ENCODE measurements at places on chromosomes 6 and 20. TPM values are rescaled to one million over a fixed set of nuclear protein-coding genes. Genes with fewer than 3 reads are reported as not detected.

Gene RBCK1
- 488 TPM for total RNA-seq

Gene SRSF12
- total RNA-seq = 1.1 TPM

Gene PARD6B
- 5.8 TPM for total RNA-seq

DNA sequence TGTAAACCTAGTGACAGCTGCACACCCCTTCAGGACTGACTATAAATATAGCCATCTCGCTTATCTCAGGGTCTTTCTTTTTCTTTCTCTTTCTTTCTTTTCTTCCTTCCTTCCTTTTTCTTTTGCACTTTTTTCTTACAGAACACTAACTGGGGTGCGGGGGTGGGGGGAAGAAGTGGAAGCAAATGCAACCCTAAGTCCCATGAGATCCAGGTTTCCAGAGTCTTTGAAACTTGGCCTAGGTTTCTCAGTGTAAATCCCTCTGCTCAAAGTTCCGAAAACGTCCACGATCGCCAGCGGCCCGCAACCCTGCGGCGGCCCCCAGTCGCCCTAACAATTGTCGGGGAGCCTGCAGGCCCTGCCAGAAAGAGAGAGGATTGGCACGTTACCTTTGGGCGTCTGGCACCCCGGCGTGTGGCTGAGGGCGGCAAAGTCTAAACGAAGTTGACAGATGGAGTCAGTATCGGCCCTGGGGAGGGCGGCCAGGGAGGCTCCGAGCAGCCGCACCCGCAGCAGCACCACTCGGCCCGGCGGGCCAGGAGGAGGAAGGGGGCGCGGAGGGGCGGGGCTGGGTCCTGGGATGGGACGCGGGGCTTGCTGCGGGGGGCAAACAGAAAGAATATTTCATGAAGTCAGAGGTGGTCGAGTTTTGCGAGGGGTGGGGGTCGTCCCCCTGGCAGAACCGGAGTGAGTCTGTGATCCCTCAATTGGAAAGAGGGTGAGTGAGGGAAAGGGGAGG, 577 bp upstream of the FOXF2 start:
- no peak for DNase-seq

GRCh38 chr6:151242420-151242861, 2.7 kb downstream of the AKAP12 start:
- DNase-seq = no peak

GRCh38 chr6:109050447-109051102, 44.1 kb downstream of the SESN1 start:
- DNase-seq = no peak

- no peak for DNase-seq
These were observed 280.8 kb upstream of the MARCKS start for GRCh38 chr6:113576310-113576709.
